ENCODE measurements at places on chromosomes 11 and 22. TPM values are rescaled to one million over a fixed set of nuclear protein-coding genes. Genes with fewer than 3 reads are reported as not detected.

The C1QTNF5 gene
- not detected for total RNA-seq

The ADORA2A gene
- total RNA-seq, result 22.2 TPM

The PPP1R14B gene
- 111 TPM for total RNA-seq

The OR8I2 gene
- not detected for total RNA-seq

The KDELR3 gene
- total RNA-seq, result 0.95 TPM

The MISFA gene
- 5.3 TPM for total RNA-seq

Measured in T-helper 1 cell treated with Interleukin-12 subunit alpha and Interleukin-12 subunit beta and Interleukin-4 antibody, amounts not matched to agents 30 ng/mL and 1 ng/mL, for 36 hours (primary cell).